NCI-H774 (cell line): ENCODE measurements at places on chromosomes 11 and 22.
A peak's percentile ranks its signal among the peaks of the same experiment; 100 is the strongest.

GRCh38 chr11:6203327-6203726 lies 2.0 kb upstream of the C11orf42 start:
- DNase-seq: no peak

DNA sequence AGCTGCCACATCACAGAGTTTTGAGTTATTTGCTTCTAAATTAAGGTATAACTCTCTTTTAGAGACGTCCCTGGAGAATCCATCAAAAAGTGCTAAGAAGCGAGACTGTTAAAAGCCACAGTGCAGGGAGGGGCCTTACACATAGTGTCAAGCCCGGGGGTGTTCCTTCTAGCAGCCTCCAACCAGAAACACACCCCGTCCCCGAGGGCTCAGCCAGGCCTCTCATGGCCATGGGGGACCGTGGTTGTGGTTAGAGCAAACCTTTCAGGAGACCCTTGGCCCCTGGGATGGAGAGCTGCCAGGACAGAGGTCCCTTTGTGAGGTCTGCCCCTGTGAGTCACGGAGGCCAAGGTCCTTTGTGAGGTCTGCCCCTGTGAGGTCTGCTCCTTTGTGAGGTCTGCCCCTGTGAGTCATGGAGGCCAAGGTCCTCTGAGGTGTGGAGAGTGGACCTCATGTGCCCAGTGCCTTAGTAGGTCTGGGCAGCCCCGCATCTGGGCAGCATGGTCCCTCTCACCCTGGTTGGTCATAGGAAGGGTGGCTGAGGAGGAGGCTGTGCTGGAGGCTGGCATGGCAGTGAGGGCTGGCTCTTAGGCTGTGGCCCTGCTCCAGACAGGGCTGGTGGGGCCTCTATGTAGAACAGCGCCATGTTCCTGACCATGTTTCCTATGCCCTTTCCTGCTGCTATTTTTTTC lies 5.4 kb downstream of the GNAZ start:
- DNase-seq: no peak

GRCh38 chr11:79925570-79925969 lies 484.7 kb upstream of the TENM4 start:
- no peak for DNase-seq

GRCh38 chr22:39264349-39265038 lies 19.7 kb upstream of the PDGFB start:
- no peak for DNase-seq

GRCh38 chr22:21587803-21588611 lies 20.5 kb downstream of the UBE2L3 start:
- no peak for DNase-seq

DNA sequence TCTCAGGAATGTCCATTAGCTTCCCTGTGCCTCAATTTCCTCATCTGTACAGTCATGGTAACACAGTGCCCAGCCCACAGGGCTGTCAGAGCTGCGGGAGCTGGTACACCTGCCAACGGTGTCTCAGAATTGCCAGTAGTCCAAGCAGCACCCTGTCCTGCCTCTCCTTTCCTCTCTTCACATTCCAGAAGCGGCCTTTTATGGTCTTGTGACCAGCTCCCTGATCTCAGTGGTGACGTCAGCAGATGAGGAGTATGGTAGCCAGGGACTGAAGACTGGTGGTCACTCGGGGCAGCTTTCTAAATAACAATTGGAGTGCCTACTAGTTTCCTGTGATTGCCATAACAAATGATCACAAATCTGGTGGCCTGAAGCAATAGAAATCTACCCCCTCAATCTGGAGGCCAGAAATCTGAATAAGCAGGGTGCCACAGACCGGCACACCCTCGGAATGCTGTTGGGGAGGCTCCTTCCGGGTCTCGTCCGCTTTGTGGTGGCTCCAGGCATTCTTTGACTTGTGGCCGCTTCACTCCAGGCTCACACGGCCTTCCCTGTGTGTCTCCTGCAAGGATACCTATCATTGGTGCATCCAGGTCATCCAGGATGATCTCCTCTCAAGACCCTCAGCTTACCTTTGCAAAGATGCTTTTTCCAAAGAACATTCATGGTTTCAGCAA lies 2.1 kb downstream of the FADD start:
- no peak for DNase-seq

GRCh38 chr22:49090061-49090852 lies 737.4 kb downstream of the BRD1 start:
- no peak for DNase-seq

GRCh38 chr11:58330861-58331260 lies 28.0 kb downstream of the OR5B17 start:
- DNase-seq: no peak

DNA sequence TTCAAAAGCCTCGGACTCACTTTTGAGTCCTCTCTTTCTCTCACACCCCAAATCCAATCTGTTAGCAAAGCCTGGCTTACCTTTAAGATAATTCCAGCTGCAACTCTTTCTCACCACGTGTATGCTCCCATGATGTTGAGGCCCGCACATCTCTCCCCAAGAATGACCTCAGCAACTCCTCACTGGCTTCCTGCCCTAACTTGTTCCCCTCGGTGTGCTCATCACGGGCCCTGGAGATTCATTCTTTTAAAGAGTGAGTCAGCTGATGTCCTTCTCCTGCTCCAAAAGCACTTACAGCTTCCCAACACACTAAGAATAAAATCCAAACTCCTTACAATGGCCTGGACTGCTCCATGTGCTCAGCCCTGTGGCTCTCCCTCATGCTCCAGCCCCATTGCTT lies 1041.3 kb downstream of the OPCML start:
- DNase-seq: no peak

DNA sequence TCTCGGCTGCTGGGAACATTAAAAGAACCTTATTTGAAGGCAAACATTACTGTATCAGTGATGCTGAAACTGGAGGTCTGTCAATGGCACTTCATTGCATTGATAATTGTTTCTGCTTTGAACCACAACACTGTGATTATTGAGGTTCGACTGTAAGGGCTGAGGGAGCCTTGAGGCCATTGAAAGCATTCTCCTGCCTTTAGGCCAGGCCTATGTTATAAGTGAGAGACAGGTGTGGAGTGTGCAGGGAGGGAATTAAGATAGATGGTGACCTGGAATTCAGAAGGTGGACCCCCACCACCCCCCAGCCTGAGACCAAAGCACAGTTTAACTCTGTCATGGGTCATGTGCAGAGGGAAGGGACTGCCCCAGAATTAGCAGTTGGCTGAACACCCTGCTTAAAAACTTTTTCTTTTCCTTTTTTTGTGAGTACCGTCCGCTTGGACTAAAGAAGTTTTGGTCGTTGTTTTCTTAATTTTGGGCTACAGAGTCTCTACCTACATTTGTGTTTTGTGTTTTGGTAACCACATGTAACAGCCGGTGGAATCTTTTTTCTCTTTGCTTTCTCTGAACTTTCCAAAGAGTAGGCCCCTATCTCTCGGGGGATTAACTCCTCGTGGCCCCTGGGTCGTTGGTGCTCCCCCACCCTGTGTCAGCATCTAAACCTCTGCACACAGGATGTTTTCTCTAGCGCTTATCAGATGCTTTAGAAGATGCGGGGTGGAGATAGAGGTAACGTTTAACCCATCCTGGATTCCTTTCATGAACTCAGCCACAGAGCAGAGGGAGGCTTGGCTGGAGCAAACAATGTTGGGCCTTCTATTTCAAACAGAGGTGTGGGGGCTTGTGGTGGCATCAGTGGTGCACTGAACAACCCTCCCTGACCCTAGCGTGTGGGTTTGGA lies 43.7 kb downstream of the ZBTB16 start:
- DNase-seq: no peak

DNA sequence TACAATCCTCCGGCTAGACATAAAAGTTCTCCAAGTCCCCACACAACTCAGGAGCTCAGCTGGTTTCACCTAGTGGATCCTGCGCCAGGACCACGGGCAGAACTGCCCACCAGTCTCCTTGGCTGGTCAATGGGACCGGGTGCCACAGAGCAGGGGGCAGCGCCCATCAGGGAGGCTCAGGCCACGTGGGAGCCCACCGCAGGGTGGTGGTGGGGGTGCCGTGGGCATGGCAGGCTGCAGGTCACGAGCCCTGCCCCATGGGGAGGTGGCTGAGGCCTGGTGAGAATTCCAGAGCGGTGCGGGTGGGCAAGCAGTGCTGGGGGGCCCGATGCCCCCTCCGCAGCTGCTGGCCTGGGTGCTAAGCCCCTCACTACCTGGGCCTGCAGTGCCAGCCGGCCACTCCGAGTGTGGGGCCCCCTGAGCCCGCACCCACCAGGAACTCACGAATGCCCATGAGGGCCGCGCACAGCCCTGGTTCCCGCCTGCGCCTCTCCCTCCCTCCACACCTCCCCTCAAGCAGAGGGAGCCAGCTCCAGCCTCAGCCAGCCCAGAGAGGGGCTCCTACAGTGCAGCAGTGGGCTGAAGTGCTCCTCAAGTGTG lies 1091.9 kb upstream of the TENM4 start:
- no peak for DNase-seq

DNA sequence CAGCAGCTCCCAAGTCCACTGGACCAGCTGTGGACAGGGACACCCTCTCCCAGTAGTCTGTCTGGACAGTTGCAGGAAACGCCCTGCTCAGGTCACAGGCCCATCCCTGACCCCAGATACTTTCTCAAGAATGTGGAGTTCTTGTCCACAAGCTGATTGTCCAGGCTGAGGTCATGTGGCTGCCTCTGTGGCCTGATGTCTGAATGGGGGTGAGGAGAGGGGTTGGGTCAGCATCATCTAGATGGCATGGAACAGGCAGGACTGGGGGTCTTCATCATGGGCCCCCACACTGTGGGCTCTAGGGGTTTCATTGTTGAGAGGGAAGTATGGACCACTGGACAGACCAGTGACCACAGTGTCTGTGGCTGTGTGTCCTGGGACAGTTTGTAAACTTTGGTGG lies 1015.0 kb downstream of the TBC1D22A start:
- no peak for DNase-seq

- DNase-seq: no peak
Observed at GRCh38 chr22:41248314-41248713, 7.6 kb upstream of the CHADL start.

DNA sequence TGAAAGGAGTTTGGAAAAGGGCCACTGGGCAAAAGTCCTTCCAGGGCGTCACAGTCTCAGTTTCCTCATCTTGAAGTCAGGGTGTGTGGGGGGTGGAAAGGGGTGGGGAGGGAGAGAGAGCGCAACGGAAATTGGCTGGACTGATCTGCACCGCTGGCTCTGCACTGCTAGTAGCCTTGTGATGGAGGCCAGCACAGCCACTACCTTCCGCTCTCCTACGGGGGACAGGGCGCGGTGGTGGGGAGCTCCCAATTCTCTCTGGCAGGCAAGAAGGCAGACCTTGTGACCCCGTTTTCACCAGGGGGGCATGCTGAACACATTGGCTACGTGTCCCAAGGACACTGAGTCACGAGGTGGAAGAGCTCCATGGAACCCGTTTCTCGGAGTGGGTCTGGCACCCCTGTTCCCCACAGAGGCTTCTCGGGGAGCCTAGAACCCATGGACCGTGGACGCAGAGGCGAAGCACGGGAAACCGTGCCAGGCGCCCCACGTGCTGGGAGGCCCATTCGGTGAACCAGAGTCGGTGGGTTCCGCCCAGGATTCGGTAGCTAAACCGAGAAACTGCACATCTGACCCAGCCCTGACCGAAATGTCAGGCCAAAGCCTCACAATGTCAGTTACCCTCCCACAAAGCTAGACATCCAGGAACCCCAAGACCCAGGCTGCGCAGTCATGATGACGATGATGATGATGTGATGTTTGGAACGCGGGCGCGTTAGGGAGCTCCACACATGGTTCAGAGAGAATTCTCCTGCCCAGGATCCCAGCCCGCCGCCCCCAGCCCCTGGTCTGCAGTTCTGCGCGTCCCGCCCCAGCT lies 28.3 kb upstream of the WNT11 start:
- peak; percentile 29 for DNase-seq

DNA sequence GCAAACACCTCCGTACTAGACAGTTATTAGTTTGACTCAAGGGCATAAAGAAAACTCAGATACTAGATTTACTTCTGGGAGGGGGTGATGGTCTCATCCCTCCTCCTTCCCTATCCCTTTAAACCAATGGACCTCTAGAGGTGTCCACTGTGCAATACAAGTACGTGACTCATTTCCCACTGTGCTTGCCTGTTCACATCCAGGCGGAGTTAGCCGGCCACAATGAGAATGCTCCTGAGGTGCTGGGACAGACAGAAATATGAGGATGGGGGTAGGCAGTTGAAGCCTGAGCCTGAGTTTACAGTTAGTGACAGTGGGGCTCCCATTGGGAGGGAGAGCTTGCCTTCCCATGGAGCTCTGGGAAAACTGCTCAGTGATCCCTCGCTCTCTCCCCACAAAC lies 8.4 kb upstream of the PMM1 start:
- no peak for DNase-seq

- DNase-seq: no peak
Observed at GRCh38 chr11:132127900-132128288, 757.5 kb downstream of the NTM start.

DNA sequence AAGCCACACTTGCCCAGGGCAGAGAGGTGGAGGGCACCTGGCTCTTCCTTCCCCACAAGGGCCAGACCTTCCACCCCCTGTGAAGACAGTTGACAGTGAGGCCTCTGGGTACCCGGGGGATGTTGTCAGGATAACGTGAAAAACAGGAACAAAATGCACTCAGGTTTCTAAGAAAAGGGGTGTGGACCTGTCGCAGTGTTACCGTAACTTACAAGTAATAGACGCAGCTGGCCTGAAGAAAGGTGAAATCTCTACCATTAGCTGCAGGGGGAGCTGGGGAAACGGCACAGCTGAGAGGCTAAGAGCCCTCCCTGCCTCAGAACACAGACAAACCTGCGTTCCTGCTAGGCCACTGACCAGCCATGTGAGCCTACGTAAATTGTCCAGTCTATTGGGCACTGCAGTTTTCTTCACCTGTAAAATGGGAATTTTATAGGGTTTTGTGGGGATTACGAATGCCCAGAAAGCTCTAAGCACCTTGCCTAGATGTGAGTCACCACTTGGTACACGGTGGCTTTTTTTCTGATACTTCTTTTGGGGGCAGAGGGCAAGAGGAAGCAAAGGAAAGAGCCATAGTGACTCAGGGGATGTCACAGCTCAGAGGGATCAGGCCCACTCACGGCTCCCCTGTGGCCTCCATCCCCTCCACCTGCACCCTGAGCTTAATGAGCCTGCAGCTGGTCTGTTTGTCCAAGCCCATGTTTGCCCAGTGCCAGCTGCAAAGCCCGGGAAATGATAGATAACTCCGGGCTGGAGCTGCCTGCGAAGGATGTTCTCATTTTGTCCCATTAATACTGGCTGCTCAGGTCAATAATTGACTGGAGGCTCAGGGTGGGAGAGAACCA lies 18.4 kb upstream of the CABP7 start:
- DNase-seq: peak; percentile 57

- no peak for DNase-seq
Observed at GRCh38 chr11:36089920-36090319, 146.1 kb downstream of the LDLRAD3 start.

- DNase-seq: no peak
Observed at GRCh38 chr22:32777987-32778386, 23.5 kb upstream of the TIMP3 start.

GRCh38 chr22:47083379-47083986 lies 321.0 kb downstream of the TBC1D22A start:
- DNase-seq: no peak
